ENCODE measurements at places on chromosomes 11 and 22.

DNA sequence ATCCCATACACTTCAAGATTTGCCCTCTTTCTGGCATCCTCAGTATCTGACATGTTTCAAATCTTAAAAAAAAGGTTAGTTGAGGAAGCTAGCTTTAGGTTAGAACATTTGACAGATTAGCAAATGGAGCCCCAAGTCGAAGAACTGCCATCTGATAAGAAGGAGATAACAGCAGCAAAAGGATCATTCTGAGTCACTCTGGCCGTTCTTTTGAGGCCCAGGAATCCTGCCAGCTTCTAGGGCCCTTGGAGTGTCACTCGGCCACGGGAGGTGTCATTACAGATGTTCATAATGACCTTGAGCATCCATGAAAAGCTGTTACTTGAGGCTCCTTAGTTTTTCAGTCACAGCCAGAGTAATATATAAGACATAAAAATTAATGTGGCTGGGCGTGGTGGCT is 132.1 kb upstream of the RASSF10 start:
- no peak for DNase-seq

DNA sequence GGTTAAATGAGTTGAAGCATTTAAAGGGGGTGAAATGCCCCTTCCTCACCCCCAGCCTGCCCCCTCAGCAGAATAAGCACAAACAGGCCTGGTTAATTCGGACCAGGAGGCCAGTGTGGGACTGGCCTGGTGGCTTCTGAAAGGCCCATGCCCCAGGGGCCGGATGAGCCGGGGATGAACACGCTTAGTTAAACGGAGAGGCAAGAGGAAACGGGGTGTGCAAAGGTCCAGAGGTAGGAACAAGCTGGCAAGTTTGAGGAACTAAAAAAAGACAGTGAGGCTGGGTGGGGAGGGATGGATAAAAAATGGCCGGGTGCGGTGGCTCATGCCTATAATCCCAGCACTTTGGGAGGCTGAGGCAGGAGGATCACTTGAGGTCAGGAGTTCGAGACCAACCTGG is 11.5 kb downstream of the SCUBE1 start:
- DNase-seq: no peak

GRCh38 chr11:100177651-100178050 is 509.4 kb upstream of the ARHGAP42 start:
- no peak for DNase-seq

GRCh38 chr11:108286370-108286769 is 63.5 kb downstream of the ATM start:
- DNase-seq: no peak

DNA sequence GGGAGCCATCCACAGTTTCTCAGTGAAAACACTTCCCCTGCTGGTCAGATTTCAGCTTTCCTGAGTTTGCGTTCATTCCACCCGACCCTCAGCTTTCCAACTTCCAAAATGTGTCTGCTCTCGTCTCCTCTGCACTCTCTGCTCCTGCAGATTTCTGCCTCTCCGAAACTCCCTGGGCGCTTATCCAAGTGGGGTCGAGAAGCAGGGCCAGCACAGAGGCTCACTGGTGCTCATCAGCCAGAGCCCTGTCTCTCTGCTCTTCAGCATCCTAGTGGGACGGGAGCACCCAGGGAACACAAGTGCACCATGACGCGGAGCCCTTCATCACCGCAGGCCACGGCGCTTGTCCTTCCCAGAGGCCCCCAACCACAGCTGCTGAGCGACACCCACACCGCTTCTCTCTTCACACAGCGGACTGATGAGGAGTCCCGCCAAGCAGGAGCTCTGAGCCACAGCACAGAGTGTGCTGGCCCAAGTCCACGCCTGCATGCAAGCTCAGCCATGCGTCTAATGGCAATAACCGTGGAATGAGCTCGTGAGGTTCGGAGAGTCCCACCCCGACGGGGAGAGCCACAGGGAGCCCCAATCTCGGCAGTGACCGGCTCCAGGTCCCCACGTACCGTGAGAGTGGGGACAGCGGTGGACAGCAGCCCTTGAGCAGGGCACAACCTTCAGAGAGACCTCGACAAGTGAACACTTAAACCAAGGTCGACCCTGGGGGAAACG is 27.9 kb upstream of the MOB2 start:
- no peak for DNase-seq

GRCh38 chr11:16935518-16936302 is 78.5 kb downstream of the PLEKHA7 start:
- peak; percentile 49 for DNase-seq

DNA sequence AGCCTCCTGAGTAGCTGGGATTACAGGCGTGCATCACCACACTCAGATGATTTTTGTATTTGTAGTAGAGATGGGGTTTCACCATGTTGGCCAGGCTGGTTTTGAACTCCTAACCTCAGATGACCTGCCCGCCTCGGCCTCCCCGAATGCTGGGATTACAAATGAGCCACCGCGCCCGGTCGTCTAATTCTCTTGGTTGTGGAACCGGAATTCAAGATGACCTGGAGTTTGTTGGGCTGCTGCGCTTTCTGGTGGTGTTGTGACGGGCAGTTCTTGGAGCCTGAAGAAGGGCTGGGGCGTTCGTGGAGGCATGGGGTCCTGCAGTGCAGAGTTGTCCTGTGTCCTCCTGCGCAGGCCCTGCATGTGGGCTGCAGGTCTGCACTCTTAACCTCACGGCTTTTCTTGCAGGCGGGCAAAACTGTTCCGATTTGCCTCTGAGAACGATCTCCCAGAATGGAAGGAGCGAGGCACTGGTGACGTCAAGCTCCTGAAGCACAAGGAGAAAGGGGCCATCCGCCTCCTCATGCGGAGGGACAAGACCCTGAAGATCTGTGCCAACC is 4.9 kb upstream of the TRMT2A start:
- no peak for DNase-seq

DNA sequence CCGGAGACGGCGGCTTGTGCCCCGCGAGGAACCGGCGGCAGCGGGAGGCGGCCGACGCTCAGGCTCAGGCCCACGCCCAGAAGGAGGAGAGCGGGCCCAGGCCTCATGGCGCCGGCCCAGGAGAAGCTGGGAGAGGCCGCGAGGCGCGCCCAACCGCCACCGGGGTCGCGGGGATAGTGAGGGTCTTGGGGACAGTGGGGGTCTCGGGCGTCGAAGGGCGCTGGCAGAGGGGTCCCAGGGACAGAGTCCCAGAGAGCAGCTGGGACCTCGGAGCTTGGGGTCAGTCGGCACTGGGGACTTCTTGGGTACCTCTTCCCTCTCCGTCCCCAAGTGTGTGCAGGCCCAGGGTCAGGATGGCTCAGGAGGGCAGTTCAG is at the start of gene PKDREJ:
PKDREJ (minus strand) TSS at position 128 of the 375 bp plus-strand sequence; CDS start at position 107, 21 bp downstream.
- no peak for DNase-seq

DNA sequence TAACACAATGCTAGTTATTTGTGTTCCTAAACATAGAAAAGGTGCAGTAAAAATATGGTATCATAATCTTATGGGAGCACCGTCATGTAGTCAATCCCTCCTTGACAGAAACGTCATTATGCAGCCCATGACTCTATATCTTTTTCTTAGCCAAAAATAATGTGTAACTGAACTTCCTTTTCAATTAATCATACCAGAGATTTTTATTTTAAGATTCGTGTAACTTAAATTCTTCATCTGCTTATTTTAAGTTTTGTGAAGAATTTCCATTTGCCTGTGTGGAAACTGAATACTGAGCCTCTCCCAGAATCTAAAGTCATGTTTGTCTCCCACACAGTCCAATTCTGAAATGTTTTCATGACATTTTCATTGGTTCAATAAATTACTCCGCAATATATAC is 699.1 kb downstream of the KCNA4 start:
- DNase-seq: no peak

- DNase-seq: no peak
Measured at GRCh38 chr11:285894-286220, 3.1 kb upstream of the PGGHG start.

DNA sequence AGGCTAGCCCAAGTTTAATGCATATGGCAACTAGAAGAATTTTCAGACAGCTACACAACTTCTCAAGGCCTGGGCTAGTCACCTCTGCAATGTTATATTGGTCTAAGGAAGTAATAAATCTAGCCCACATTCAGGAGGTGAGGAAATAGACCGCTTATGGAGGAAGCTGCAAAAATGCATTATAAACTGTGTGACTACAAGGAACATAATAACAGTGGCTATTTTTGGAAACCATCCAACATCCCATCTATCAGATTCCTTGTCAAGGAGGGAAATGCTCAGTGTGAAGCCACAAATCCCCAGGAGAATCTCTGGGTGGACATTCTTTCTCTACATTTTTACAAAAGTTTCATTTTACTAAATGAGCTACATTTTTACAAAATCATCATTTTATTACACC is 76.1 kb downstream of the BBOX1 start:
- DNase-seq: no peak

GRCh38 chr11:111299101-111300026 is 1.0 kb downstream of the POU2AF3 start:
- DNase-seq: peak; percentile 35

- no peak for DNase-seq
Measured at GRCh38 chr11:76745561-76746207, 37.5 kb upstream of the TSKU start.

DNA sequence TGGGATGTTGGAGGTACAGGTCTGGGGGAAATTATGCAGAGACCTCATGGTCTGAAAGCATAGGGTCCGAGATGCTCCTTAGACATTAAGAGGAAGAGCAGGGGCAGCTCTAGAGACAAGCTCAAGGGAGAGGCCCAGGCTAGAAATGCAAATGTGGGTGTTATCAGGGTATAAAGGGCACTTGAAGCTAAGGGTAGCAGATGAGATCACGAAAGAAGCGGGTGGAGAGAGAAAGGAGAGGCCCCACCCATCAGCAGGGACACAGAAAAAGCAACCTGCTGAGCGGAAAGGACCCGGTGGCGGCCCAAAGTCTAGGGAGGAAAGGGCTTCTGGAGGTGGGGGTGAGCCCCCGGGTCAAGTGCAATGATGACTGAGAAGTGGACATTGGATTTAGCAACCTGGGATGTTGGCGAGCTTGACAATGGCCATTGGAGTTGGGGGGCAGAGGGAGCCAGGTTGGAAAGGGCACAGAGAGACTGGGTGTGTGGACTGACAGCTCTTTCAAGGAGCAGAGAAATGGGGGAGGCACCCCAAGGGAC is 8.9 kb downstream of the TMPRSS6 start:
- no peak for DNase-seq

GRCh38 chr22:22866381-22867111 is 21.1 kb upstream of the IGLL5 start:
- no peak for DNase-seq

DNA sequence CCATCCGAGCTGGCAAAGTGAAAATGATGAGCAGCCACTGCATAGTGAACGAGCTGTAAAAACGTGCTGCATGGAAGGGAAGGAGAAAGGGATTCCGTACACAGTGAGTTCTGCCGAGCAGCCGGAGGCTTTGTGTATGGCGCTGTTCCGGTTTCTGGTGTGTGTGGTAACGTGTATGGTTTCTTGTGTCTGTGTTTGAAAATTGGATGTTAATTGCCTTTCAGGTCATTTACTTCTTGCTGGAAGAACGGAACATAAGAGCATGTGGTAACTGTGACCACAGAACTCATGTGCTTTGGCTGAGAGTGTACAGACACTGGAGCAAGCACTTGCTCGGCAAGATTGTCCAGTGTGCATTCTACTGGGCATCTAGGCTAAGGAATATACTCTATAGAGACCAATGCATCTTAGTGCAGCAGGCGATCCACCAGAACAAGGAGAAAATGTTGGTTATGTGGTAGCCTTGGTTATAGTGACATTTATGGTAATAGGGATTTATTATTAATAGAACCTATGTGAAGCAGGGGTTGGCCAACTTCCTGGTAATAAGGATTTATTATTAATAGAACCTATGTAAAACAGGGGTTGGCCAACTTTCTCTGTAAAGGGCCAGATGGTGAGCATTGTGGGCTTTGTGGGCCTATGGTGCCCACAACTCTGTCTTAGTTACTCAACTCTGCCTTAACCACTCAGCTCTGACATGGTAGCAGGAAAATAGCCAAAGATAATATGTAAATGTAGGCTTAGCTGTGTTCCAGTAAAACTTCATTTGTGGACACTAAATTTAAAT is 49.2 kb downstream of the GRAMD1B start:
- peak; percentile 45 for DNase-seq

- DNase-seq: no peak
Measured at GRCh38 chr11:75539459-75540334, 14.0 kb upstream of the GDPD5 start.

- no peak for DNase-seq
Measured at GRCh38 chr11:81840380-81840779, 893.3 kb downstream of the FAM181B start.

- DNase-seq: no peak
Measured at GRCh38 chr11:62567018-62567633, 6.6 kb downstream of the EEF1G start.

DNA sequence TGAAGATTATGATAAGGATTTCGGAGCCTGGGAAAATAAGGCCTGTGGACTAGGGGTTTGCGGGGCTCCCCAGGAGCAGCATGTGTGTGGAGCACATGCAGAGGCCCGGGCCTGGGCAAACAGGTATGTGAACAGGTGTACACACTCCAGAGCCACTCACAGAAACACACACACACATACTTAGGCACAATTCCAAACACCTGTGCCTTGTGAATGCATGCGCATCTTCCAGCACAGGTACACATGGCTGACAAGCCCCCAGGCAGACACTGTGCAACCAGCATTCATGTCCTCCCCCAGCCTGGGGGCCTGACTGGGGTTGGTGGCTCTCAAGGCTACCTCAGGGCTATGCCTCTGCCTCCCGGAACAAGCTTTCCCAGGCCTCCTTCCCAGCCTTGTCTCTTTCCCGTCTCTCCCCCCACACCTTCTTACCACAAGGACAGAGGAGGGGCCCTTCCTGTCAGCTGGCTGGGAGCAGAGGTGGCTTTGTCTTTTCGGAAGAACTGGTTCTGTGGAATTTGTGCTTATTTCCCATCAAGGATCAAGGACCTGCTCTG is 2.6 kb upstream of the P2RY6 start:
- DNase-seq: no peak

GRCh38 chr22:45163099-45163450 is 650 bp upstream of the NUP50 start:
- peak; percentile 31 for DNase-seq

- DNase-seq: no peak
Measured at GRCh38 chr11:67434395-67434881, 3.0 kb downstream of the PTPRCAP start.

DNA sequence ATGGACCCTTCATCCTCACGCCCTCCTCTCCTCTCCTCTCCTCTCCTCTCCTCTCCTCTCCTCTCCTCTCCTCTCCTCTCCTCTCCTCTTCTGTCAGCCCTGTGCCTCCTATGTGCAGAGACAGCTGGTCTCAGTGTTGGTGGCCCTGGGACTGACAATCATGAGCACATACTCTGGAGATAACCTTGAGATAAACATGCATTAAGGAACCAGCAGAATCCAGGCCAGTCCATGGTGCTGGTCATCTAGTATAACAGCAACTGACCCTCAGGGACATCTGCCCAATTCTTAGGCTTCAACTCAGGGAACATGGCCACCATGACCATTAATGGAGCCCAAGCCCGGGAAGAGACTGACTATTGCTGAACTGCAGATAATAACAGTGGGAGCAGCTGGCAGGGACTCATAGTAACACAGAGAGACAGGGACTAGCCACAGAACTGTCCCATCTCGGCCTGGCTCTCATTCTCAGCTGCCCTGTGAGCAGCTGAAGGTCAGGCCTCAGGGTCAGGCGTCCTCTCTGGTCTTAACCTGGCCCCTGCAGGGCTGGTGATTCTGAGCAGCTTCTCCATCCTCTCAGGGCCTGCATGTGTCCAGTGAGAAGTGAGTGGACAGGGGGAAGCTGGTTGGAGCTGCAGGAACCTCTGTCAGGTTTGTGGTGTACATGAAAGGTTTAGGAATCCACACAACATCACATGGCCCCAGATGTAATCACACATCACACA is 45.4 kb downstream of the GGTLC2 start:
- no peak for DNase-seq

- DNase-seq: no peak
Measured at GRCh38 chr11:57638005-57638781, 11.5 kb downstream of the YPEL4 start.

GRCh38 chr11:108929241-108929640 is 264.4 kb downstream of the DDX10 start:
- peak; percentile 3 for DNase-seq
